Effector memory CD8-positive, alpha-beta T cell (primary cell): ENCODE measurements at places on chromosomes 16 and 17.

DNA sequence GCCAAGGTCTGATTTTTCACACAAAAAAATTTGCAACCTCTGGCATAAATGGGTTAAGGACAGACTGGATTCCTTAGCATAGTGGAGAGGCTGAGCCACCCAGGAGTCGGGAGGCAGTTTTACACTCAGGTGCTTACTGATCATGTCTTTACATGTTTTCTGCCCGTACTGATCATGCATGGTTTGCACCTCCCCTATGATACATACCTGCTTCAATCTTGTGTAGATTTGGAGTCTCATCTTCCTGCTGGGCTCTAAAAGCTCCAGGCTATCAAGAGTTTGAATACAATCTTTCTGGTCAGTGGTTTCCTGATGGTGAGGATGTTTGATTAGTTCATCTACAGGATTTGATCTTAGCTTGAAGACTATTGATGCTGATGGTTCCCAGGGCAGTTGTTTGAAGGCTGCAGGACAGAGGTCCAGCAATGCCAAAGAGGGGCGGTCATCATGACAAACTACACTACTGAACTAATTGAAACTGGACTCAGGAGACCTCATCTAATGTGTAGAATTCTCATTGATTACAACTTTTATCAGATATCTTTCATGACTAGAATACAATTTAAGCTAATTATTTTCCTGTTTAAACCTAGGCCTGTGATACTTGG is 6.9 kb downstream of the C1QBP start:
- DNase-seq, result no peak

DNA sequence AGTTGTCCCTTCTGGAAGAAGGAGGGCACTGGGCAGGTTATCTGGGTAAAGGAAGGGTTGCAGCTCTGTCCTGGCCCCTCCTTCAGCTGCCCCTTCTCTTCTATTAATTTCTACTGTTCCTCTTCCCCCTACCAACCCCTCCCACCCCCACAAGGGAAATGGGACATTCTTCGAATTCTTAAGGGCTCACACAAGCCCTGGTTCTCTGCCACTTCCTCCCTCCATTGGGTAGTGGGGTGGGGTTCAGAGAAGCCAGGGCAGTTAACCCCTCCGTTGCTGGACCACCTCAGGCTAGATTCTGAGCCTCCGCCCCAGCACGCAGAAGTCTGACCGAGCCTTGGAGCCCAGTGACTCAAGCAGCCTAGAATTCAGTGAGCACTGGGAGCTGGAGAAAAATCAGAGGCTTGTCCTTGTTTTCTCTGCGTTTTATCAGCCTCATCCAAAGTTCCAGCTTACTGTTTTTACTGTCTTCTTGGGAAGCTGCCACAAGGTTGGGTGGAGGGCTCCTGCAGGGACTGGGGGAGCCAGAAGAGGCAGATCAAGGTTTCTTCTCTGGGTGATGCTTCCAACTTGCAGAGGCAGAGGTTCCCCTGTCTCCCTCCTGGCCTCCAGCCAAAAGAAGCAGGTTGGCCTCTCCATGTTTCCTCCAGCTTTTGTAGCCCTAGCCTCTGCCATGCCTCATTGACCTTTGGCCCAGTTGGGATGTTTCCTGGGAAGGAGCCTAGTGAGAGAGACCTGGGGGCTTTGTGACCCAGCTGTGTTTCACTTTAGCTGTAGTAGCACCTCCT is 10.2 kb downstream of the LASP1 start:
- DNase-seq, result no peak

DNA sequence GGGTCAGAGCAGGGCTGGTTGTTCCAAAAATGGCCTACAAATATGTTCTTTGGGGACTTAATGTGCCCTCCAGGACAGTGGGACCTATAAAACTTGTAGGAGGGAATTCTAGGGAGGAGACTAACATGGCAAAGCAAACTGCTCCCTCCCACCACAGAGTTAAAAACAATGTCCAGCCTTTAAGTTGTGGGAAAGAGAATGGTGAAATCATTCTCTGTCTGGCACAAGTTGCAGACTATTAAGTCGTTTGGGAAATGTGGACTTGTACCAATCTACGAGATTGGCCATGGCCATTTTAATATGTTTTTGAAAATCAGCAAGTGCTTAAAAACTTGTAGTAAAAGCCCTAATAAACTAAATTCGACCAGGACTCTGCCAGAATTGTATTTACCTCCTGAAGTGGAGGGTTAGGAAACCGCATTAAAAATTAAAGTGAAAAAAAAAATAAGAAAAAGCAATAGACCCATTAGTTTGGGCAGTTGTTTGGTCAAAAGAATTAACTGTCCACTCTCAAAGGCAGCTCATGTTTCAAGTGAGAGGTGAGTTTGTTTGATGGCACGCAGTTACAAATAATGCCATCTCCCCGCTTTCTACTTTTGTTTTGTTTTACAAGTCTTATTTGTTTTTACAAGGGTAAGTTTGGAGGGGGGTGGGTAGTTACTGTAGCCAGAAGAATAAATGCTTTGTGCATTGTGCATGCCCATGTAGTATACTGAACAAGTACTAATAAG is 32.4 kb downstream of the ANKFN1 start:
- no peak for DNase-seq

- DNase-seq, result no peak
Observed at GRCh38 chr17:72370819-72371218, 250.0 kb downstream of the SOX9 start.

GRCh38 chr17:32933881-32934280 is 5.9 kb downstream of the TMEM98 start:
- DNase-seq, result no peak

- no peak for DNase-seq
Observed at GRCh38 chr17:80475910-80476876, at the start of gene NPTX1. Gene NPTX1 (minus strand): TSS chr17:80476607. CDS start chr17:80476446, 161 bp downstream.

- DNase-seq, result no peak
Observed at GRCh38 chr17:16086957-16087356, 87.3 kb downstream of the TTC19 start.

GRCh38 chr16:78939597-78939996 is 660.9 kb downstream of the MAF start:
- no peak for DNase-seq

DNA sequence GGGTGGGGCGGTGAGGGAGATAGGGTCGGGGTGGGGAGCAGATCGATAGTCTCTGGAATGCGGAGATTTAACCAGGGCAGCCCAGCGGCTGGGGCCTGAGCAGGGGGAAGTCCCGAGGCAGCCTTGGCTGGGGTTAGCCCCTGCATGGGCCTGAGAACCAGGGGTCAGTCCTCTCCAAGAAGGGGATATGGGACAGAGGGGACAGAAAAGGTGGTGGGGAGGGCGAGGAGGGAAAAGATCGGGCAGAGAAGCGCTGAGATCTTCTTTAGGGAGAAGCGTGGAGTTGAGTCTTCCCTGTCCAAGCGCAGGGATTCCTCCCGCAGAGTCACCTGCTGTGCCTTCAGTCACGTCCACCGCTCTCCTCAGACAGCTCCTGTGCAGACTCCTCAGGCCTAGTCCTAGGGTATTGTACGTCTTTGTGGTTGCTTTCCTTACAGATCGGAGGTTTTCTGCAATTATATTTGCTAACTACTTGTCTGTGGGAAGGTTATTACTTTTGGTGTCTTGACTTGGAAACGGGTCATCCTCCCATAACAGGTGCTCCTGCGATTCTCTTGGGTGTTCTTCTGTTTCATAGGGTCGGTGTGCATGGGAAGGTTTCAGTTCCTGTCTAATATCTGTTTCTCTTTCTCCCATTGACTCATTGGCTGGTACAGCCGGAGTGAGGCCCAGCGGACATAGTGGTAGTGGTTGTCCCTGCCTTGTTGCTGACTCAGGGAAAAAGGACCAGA is 952 bp downstream of the CD300A start:
- DNase-seq, result no peak

DNA sequence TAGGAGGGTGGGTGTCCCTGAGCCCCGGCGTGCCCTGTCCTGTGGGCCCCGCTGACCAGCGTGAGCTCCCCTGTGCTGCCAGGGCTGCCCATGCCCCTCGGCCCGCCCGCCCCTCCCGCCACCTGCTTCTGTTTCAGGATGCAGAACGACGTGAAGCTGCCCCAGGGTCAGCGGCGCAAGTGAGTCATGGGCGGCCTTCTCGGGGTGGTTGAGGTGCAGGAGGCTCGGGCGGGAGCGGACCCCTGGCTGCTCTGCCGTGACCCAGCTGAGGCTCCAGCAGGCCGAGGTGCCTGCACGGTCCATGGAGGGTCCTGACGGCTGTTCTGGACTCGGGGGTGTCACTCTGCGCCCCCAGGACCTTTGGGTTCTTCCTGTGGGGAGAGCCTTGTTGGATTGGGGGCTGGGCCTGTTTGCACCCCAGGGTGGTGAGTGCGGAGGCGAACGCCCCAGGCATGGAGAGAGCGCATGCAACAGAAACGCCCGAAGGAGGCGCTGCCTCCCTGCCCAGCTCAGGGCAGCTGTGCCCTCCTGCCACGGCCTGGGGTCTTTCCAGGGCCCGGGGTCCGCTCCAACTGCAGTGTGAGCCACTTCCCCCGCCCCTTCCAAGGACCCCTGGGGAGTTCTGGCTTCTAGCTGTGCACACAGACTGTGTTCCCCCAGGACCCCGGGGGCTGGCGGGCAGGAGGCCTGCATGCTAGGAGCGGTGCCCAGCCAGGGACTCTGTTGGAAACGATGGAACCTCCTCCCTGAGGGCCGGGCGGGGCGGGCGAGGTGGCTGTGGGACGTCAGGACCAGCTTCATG is 4.0 kb downstream of the SLC25A10 start:
- no peak for DNase-seq

GRCh38 chr16:57807968-57808528 is 5.8 kb upstream of the KIFC3 start:
- peak; percentile 39 for DNase-seq

DNA sequence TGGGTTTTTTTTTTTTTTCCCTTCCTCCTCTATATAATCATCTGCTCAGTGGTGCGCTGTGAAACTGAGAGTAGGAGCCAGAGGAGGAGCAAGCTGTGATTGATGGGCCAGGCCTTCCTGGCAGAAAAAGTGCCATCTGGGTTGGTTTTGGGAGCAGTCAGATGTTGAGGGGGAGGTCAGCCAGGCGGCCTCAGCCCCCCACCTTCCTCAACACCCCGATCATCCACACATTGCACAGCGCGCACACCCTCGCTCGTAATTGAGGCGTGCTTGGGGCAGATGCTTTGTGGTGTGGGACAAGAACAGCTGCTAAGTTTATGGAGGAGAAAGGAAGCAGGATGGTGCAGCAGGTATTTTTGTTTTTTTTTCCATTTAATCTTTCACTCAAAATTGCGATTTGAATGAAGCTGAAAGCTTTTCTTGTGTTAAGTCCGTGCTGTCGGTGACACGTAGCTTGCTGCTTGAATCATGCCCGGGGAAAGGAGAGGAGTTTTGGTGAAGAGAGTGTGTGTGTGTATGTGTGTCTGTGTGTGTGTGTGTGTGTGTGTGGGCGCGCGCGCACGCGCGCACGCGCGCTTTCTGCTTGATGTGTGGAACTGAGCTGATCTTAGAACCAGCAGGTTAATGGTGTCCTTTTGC is 177.4 kb downstream of the RBFOX1 start:
- no peak for DNase-seq

DNA sequence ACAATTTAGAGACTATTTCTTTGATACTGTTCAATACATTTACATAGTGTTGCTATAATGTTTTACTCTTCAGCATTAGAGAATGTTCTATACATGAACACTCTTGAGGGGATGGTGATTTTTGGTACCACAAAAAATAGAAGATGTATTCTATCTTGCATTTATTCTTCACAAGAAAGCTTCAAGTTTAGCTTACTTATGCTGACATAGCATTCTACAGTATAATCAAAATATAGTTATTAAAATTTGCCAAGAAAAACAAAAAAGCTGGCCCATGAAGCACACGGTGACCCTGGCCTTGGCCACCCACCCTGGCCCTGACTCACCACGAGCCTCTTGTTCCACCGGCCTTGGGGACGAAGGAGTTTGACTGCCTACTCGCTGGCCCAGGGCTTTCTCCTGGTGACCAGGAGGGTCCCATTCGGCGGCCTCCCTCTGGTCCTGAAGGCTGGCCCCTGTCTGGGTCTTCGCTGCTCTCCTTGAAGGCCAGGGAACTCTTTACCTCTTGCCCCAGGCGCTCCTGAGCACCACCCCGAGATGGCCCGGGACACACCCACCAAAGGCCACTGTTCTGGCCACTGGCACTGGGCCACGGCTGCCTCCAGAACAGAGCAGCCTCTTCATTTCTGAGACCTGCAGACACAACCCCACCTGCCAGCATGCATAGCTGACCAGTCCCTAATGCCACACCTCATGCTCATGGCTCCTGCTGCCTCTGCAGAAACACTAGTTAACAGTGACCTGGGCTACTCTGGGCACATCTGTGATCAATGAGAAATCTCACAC is 22.5 kb upstream of the ICAM2 start:
- no peak for DNase-seq

GRCh38 chr17:9408868-9409829 is 166.5 kb downstream of the STX8 start:
- DNase-seq, result no peak

- DNase-seq, result no peak
Observed at GRCh38 chr16:58582971-58583765, 46.5 kb downstream of the CNOT1 start.

DNA sequence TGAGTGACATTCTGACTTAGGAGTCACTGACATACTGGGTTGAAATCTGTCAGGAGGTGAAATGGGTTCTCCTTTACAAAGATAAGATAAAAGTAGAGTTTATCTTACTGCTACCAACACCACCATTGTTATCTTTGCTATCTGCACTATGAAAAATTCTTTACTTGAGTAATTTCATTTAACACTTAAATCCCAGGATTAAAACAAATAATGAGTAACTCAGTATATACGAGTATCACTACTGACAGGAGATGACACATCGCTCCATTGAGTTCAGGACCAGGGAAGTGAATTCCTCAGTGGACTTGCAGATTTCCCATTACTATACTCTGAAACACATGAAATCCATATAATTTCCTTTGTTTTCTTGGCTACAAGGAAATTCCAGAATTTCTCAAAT is 242.1 kb upstream of the NLRP1 start:
- no peak for DNase-seq

DNA sequence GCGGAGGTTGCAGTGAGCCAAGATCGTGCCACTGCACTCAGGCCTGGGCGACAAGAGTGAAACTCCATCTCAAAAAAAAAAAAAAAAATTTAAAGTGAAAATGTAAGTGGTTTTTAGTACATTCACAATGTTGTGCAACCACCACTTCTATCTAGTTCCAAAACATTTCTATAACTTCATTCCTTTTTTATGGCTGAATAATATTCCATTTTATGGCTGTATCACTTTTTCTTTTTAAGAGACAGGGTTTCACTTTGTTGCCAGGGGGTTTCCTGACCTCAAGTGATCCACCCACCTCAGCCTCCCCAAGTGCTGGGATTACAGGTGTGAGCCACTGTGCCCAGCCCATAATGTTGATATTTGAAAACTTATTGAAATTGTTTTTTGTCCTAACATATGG is 11.7 kb upstream of the CMTM3 start:
- no peak for DNase-seq

GRCh38 chr17:70215656-70216055 is 46.3 kb downstream of the KCNJ2 start:
- DNase-seq, result no peak

GRCh38 chr17:16463358-16464302 is 28.4 kb downstream of the LRRC75A start:
- DNase-seq, result no peak

- no peak for DNase-seq
Observed at GRCh38 chr17:20008242-20009051, 712 bp upstream of the SPECC1 start.

GRCh38 chr17:76438906-76439305 is 14.0 kb downstream of the UBE2O start:
- DNase-seq, result no peak

GRCh38 chr16:11835309-11835708 is 16.0 kb downstream of the RSL1D1 start:
- no peak for DNase-seq
